ENCODE measurements at places on chromosomes 16 and 17. TPM values are rescaled to one million over a fixed set of nuclear protein-coding genes. Genes with fewer than 3 reads are reported as not detected.

Gene MEFV
- total RNA-seq = 0.02 TPM

Gene ABI3
- not detected for total RNA-seq

Gene OR2C1
- total RNA-seq = not detected

Gene NOS2
- total RNA-seq = 0.14 TPM

Gene KRTAP4-3
- total RNA-seq = not detected
